Bronchial epithelial cell (primary cell): ENCODE measurements at places on chromosomes 4 and X. TPM values are rescaled to one million over a fixed set of nuclear protein-coding genes. Genes with fewer than 3 reads are reported as not detected.
A peak's percentile ranks its signal among the peaks of the same experiment; 100 is the strongest.

GRCh38 chr4:181443021-181443420 lies 800.2 kb upstream of the TENM3 start:
- no peak for DNase-seq

DNA sequence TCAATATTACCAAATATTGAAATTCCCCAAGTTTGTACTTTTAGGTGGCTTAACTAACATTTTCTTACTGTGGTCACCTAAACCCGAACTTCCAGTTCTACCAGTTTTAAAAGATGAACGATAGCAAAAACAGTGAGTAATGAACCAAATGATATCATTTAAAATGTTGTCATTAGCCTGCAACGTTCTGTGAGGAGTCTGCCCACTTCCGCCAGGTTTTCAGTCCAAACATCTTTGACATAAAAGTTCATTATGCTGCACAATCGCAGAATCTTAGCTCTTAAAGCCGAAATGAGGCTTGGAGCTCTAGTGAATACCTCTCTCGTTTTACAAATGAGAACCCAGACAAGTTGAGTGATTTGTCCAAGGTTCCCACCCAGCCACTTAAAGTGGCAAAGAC lies 762 bp downstream of the PIGA start:
- peak; percentile 85 for DNase-seq

DNA sequence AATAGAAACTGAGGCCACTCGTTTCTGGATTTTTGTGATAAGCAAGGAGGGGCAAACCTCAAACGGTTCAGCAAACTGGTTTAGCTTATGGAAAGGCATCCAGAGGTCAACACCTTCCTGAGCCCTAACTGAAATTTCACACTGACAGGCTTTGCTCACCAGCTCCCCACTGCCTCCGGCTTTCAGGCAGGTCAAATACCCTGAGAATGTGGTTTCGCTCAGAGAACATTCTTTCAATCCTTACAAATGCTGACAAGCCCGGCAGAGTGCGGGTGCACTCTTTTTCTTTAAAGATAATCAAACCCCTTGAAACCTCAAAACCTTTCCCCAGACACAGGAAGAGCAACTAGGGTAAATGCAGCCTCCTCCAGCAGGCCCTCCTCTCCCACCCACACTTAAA lies 41.5 kb downstream of the CD40LG start:
- peak; percentile 10 for DNase-seq

DNA sequence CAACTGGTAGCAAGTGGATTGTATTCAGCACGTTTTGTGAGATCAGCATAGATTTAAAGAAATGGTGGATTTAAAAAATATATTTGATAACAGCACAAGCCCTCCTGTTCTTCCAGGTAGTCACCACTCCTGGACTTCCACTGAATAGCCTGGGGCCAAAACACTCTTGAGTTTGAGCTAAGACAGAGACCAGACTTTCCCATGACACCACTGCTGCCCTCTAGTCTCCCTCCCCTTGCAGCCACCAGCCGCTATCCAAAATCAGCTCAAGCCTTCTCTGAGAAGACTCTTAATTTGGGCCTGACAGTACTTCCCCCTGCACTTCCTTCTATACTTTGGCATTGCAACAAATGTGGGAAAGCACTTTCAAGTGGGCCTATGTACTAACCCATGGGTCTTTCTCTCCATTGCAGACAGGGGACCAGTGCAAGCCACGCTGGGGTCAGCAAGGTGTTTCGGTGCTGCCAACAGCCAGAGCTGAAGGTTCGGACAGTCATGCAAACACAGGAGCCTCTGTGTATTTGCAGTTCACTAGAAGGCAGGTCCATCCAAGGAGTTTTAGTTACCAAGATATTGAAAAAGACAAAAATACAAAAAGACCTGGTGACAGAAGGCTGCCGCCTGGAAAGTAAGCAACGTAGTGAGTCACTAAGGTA lies 40.5 kb upstream of the KLHL13 start:
- no peak for DNase-seq

- no peak for DNase-seq
Observed at GRCh38 chr4:189084671-189085070, 856.0 kb upstream of the FRG1 start.

- DNase-seq = no peak
Observed at GRCh38 chr4:12211636-12212035, 782.9 kb upstream of the HS3ST1 start.

The NIPAL1 gene
- total RNA-seq = 6.6 and 9.3 TPM in 2 replicates

- peak; percentile 27 for DNase-seq
Observed at GRCh38 chrX:17021851-17022604, 75.6 kb downstream of the REPS2 start.

The GAGE1 gene
- total RNA-seq = not detected in 2 replicates

GRCh38 chr4:41573502-41574001 lies 35.6 kb downstream of the LIMCH1 start:
- peak; percentile 1 for DNase-seq

DNA sequence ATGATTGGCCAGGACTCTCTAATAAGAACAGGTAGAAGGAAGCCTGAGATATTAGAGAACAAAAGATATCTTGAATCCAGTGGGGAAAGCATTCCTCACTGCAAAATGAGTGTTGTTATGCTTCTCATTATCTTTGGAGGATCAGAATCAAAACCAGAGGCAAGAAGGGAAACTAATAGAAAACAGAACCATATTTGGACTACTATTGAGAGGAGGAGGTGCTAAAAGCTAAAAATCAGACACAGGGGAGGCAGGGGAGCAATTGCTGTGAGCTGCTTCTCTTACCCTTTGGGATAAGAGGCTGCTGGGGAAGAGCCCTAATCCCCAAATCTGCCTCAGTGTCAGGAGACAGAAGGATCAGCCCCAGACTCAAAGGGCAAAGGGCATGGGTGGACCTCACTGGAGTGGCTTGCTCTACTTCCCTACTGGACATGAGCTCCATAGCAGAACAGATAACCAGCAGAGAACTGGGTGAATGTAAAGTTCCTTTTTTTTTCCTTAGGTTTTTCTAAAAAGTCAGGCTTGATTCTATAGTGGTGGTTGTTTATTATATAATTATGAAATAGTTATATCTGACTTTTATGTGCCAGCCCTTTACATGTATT lies 60.1 kb downstream of the SEPTIN11 start:
- DNase-seq = no peak

The PTCHD1 gene
- under 0.01 TPM in 1 of 2 replicates, not detected in the other for total RNA-seq

The TEX13B gene
- total RNA-seq = not detected in 2 replicates

The SLC25A53 gene
- 4.2 and 7.0 TPM in 2 replicates for total RNA-seq

DNA sequence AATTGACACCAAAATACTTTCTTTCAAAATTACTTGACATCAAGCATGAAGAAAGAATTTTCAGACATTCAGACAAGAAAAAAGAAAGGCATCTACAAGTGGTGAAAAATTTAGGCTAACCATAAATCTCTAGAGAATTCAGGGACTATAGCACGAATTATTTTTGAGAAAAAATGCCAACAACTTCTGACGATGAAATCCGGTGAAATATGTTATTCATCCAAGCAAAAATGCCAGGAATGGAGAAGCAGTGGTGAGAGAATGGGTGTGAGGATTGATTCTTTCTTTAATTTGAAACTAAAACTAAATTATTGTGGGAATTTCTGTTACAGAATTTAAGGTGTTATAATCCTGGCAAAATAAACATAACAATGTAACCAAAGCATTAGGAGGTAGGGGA lies 69.4 kb upstream of the SORBS2 start:
- no peak for DNase-seq

DNA sequence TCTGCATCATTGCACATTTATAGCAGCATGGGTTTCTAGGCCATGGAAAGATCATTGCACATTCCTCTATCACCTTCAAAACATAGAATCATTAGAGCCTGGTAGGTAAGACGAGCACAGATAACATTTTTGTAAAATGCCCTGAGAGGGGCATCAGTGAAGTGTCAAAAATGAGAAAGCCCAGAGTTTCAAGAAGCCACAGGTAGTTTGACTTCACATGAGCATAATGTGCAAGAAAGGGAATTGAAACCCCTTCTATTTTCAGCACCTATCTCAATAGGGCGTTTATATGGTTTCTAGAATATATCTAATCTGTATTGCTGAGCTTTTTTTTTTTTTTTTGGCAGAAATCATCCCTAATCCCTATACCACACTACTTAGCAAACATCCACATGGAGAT lies 2441.7 kb downstream of the ARAP2 start:
- no peak for DNase-seq

GRCh38 chr4:98289375-98289774 lies 28.2 kb downstream of the RAP1GDS1 start:
- DNase-seq = no peak

DNA sequence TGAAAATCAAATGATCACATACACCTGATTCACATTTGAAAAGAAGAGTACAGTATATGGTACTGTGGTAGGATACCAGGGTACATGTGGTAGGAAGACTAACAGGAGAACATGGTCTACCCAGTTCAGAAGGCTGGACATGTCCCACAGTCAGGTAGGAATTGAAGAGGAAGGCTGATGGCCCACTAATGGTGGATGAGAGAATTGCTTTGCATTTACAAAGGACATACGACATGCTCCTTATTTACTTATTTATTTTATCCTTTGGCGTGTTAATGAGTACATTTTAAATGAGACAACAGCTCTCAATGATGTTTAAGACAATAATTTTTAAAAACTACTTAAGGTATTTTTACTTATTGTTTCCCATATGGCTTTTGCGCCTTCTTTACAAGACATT lies 106.7 kb upstream of the BMP2K start:
- no peak for DNase-seq

The BTC gene
- 1.1 and 2.4 TPM in 2 replicates for total RNA-seq

The CFAP99 gene
- not detected in 2 replicates for total RNA-seq

- DNase-seq = peak; percentile 93
Observed at GRCh38 chr4:120692964-120693363, 229.6 kb downstream of the PRDM5 start.
